ENCODE measurements at places on chromosomes 12 and 14.
A peak's percentile ranks its signal among the peaks of the same experiment; 100 is the strongest.

GRCh38 chr14:103290056-103290455 lies 44.0 kb upstream of the EIF5 start:
- no peak for DNase-seq

DNA sequence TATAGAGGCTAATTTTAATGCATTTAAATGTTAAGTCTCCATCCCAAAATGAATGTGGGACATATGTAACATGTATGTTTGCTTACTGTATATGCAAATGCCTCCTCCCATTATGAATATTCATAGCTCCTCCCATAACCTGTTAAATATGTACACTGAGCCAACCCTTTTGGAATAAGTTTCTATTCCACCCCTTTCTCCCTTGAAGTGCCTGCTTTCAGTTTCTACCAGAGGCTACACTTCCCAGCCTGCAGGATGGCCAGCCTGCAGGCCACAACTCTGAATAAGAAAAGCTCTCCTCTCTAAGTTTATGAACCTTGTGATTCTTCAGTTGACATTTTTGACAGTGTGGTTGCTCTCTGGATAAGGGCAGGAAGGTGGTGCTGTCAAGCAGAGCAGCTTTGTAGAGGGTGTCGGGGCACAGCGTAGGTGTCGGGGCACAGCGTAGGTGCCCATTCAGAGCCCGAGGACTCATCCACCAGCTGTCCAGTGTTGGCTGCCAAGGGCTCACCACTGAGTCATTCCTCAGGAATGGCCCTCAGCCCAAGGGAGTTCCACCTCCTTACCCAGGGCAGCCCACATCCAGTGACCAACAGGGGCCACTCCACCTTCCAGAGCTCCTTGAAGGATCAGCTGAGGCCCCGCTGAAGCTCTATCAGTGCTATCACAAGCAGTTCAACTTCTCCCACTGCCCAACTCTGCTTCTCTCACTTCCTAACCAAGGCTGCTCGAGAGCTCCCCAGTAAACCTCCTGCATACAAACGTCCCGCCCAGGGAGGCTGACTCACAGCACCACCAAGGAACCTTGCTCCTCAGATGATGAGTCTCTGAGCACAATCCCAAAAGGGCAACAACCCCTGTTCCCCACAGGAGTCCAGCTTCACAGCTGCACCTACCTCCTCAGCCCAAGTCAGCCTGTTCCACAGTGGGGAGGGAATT lies 31.4 kb downstream of the VWF start:
- no peak for DNase-seq

DNA sequence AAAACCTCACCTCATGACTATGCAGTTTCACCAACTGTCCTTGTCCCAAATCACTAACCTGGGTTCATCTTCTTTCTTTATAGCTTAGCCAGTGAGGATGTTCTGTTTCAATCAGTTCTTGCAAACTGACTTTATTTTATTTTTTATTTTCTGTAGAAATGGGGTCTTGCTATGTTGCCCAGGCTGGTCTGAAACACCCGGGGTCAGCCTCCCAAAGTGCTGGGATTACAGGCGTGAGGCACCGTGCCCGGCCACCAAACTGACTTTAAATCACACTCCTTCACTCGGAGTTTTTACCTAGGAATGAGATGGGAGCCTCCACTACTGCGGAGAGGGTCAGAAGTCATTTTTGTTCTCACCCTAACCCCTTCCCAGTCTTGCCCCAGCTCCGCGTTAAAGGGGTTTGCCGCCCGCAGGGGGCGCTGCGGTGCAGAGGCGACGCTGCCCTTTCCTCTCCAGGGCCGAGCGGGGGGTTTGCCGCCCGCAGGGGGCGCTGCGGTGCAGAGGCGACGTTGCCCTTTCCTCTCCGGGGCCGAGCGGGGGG lies 7.0 kb upstream of the B4GALNT3 start:
- no peak for DNase-seq

DNA sequence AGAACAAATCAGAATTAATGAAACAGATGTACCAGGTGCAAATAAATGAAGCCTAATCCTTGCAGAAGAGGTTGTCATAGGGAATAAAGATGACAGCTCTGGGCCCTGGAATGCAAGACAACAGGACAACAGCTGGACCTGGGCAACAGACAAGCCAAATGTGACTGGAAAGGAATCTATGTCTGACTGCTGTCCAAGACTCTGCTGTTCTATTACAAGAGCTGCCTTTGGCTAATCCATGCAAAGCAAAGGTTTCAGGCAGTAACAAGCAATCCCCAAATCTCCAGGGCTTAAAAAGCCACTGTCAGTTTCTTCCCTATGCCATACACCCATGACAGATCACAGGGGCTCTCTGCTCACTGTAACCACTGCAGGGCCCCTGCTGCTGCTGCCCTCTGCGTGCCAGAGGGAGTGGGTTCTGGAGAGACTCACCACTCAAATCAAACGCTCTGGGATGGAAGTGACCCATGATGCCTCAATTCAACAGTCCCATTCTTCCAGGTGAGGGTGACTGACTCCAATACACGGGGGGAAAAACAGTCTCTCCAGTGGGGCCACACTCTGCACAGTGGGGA lies 218.9 kb upstream of the SFSWAP start:
- DNase-seq, result no peak

- no peak for DNase-seq
Measured at GRCh38 chr12:25089738-25090137, 105.2 kb downstream of the DNAI7 start.

GRCh38 chr14:24806061-24806678 lies 172.2 kb upstream of the GZMB start:
- peak; percentile 36 for DNase-seq

DNA sequence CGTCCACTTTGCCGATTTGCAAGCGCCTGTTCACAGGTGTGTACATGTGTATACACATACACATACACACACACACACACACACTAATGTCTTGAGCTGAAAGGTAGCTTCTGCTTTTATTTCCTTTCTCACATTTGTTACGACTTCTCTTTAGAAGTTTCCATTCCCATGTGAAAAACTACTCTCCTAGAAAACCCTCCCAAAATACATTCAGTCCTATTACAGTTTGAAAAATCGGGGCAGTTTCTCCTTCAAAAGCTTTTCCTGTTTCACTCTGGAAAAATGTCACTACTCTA lies 3.9 kb downstream of the BLTP3B start:
- DNase-seq, result no peak

DNA sequence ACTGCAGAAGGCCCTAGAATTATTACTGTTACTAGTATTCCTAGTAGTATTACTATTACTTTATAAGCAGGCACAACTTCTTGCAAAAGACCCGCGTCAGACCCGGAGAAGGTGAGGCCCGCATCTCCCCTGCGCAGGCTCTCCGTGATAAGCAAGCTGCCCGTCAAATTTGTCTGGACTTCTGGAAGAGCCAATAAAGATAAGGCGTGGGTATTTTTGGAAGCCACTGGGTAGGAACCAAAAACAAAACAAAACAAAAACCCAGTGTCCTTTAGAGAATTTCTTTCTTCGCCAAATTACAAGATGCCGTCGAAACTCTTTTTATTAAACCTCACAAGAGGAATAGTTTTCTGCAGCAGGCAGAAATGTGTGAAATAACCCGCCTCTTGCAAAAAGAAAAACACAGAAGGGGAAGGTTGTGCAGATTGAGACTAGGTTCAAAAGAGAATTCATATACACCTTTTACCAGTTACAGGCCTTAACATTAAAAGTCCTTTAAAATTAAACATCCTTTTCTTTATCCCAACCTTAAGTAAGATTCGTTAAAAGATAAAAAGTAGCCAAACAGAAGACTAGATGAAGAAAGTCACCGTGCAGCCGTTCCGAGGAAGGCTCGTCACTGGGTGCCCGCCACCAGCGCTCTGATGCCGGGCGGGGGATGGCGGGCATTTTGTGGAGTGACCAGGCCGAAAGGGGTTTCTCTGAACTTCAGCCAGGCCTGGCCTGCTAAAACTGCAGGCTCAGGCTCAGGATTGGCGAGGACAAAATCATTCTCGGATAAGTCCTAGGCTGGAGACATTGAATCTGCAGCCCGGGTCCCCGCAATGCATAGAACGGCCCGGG lies 1.6 kb downstream of the TBX5 start:
- DNase-seq, result no peak

GRCh38 chr14:24013654-24014514 lies 25.2 kb downstream of the DHRS4L2 start:
- no peak for DNase-seq

DNA sequence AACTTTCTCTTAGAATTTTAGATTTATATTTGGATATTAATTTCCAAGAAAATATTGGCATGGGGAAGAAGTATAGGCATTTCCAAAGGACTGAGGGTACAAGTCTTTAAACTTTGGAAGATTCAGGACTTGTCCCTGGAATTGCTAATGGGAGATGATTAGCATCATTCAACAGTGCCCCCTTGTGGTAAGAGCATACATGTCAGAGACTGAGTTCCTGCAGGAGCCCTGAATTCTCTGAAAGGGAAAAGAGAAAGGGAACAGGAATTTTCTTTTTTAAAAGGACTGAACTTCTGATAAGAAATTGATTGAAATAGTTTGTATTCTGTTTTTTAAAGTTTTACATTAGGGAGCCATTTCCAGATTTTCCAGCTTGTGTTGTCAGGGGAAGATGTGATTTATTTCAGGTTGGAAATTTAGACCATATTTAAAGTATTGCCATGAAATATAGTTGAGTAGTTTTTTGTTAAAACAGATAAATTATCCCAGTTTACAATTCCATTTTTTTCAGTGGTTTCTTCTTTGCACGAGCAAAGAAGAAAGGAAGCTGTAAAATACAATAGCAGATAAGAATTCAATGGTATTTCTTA lies 44.0 kb upstream of the REP15 start:
- peak; percentile 77 for DNase-seq

- DNase-seq, result no peak
Measured at GRCh38 chr14:69001375-69001774, 22.3 kb upstream of the ACTN1 start.

DNA sequence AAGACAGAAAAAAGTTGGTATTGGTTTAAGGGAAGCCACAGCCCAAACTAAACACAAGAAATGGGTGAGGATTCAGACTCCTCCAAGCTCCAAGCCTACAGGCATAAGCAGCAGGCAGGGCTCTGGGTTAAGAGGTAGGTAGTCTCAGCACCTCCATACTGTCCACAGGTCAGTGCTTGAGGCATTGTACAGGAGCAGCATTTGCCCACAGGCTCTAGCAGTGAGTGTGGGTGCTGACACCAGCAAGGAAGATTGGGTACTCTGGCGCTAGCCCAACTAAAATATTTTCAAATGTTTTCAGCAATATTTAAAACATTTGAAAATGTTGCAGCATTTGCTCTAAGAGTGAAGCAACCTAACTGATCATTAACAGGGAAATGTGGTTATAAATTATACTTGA lies 33.1 kb downstream of the FERMT2 start:
- DNase-seq, result no peak

DNA sequence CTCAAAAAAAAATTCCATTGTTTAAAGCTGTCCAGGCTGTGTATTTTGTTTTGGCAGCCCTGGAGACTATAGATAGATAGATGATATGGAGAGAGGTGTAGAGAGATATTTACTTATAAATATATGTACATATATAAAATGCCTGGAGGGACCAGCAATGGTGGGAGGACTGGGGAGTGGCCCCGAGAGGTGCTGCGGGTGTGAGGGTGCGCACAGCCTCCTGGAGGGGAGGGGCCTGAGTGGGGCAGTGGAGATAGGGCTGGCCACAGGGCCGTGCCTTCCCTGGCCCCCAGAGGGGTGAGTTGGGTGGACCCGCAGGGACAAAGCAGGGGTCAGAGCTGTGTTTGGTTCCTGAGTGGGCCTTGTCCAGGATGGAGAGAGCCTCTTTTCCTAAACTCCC lies 6.5 kb downstream of the ADSS1 start:
- no peak for DNase-seq

DNA sequence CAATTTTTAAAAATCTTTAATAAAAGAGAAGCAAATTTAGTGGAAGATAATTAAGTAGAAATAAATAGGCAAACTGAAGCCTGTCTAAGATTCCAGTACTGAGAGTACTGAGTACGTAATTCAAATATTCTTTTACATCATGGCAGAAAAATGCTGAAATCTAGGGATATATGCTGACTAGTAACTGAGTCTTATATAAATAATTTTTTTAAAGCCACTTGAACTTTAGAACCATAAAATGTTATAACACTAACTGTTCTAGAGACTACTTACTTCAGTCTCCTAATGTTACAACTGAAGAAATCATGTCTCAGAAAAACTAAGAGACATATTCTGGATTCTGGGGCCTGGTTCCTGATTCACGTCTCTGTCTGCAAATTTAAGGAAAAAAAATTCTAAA lies 230.6 kb upstream of the PLEKHG7 start:
- no peak for DNase-seq

DNA sequence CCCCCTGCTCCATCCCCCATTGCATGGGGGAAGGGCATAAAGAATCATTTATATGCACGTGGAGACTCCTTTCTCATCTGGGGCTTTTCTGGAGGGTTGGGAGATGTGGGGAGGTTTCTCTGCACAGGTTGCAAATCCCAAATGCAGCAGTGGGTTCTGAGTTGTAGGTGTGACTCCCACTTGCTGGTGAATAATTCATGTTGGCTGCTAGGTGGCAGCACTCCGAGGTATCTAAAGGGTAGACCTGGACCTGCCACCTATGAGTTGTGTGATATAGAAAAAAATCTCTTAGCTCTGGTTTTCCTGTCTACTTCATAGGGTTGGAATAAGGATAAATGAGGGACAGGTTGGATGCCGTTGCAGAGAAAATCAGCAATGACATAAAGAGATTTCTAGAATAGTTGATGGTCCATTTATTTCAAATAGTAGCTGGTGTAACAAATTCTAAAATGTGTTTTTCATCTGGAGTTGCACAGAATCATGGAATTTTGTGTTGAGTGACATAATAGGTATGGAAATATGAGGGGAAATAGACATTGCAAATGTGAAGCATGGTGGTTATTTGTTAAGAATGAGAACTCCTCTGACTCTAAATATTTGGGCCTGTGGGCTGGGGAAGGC lies 4.6 kb downstream of the MARCHF9 start:
- DNase-seq, result no peak

- no peak for DNase-seq
Measured at GRCh38 chr14:96390965-96391292, 999 bp upstream of the AK7 start.

GRCh38 chr12:66398931-66399910 lies 96.9 kb downstream of the HELB start:
- DNase-seq, result no peak

GRCh38 chr14:93533437-93533836 lies 102.7 kb downstream of the UNC79 start:
- no peak for DNase-seq

- DNase-seq, result no peak
Measured at GRCh38 chr14:34138175-34138574, 187.3 kb upstream of the EGLN3 start.

DNA sequence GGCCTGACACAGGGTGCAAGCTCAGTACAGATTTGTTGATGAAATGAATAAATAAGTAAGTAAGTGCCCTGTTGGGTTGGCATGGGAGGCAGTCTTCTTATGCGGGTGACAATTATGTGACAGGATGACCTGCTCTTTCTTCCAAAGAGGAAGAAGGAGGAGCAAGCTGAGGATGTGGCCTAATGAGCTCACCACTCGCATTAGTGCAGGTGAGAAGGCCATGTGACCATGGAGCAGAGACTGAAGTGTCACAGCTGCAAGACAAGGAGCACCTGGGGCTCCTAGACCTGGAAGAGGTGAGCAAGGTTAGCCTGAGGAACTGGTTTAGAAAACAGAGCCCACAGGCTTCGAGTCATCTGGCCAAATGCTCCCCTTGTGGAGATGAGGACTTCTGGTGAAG lies 34.9 kb downstream of the LRTM2 start:
- no peak for DNase-seq
